ENCODE measurements at places on chromosomes 11 and 22.

- no peak for DNase-seq
These were observed 38.2 kb downstream of the FEZ1 start for GRCh38 chr11:125457814-125458343.

DNA sequence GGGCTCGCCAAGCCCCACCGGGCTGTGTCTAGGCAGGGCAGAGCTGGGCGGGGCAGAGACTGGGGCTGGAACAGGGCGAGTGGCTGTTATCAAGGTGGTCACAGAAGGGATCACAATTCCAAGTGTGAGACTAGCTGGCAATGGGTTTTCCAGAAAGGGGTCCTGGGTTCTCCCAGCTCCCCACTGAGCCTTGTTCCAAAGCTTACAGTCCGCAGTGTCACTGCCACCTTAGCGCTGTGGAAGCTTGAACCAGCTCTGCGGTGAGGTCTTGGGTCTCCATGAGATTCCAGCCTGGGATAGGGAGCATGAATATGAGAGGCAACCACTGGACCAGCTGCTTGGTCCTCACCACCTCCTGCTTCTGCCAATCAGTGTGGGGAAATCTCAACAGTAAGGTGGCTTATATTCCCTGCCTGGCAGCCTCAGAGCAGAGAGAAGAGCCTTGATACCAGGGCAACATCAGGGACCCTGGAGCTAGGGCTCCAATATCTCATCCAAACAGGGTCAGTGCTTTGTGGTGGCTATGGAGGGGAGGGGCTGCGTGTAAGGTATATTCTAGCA, 831 bp downstream of the CD44 start:
- DNase-seq: no peak

GRCh38 chr22:37566329-37566837, 6.1 kb downstream of the CDC42EP1 start:
- no peak for DNase-seq

DNA sequence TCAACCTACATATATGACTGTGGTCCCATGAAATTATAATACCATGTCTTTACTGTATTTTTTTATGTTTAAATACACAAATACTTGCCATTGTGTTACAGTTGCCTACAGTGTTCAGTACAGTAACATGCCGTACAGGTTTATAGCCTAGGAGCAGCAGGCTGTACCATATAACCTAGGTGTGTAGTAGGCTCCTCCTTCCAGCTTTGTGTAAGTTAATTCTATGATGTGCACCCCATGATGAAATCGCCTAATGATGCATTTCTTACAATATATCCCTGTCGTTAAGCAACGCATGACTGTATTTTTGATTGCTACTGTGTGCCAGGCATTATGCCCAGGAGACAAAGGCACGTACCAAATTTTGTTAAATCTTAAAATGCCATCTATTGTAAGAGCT, 163.7 kb downstream of the LDLRAD3 start:
- no peak for DNase-seq

DNA sequence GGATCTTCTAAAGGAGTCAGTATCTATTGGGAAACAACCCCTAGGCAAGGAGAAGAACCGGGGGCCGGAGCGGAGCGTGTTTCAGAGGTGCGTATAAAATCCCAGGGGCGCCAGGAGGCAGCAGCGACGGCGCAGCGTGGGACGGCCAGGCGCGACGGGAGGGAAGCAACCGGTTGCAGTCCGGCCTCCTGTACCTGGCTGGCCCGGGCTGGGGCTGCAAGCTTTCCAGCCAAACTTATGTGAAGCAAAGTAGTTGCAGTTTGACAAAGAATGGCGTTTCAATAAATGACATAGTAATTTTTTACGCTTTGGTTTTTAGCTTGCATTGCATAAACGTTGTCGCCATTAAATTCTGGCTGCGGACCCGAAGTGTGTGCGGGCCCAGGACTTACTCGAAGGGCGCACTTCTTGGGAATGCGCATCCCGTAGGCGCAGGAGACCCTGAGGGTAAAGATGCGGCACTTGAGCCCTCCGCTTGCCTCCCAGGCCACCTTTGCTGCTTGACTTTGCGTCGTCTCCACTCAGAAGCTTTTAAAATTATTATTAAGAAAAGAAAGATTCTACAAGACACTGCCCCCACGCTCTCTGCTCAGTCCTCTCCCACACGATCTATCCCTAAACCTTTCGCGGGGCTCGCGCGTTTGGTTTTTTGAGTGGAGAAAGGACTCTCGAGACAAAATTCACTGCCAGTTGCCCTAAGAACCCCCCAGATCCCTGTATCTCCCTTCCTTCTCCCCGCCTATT, 1.6 kb upstream of the WT1 start:
- no peak for DNase-seq

- no peak for DNase-seq
These were observed 155.6 kb downstream of the BRD1 start for GRCh38 chr22:49672014-49672516.

DNA sequence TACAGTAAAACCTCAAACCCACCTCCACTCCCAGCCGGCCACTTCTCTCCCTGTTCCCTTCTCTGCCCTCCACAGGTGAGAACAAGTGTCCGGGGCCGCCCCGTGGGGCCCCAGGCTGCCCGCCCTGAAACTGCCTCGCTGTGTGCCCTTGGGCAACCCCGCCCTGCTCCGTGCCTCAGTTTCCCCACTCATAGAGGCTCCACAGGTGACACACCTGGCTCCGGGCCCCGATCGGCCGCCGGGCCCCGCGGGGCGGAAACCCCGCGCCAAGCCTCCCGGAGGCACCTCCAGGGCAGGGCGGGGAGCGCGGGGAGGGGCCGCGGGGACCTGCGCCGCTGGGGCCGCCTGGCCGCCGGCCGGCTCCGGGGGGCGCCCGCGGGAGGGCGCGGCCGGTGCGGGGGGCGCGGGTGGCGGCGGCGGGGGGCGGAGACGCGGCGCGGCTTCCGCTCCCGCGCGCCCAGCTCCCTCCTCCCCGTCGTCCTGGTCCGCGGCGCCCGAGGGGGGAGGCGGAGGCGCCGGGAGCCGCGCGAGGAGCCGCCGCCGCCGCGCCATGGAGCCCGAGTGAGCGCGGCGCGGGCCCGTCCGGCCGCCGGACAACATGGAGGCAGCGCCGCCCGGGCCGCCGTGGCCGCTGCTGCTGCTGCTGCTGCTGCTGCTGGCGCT, at the start of gene LRP5:
Gene LRP5 (plus strand): TSS at position 475 of the 663 bp plus-strand sequence. CDS start 124 bp downstream, at position 599.
- DNase-seq: no peak

GRCh38 chr11:109071712-109072524, 350.1 kb upstream of the C11orf87 start:
- DNase-seq: no peak

- no peak for DNase-seq
These were observed 124.2 kb downstream of the SWAP70 start for GRCh38 chr11:9787981-9788521.

DNA sequence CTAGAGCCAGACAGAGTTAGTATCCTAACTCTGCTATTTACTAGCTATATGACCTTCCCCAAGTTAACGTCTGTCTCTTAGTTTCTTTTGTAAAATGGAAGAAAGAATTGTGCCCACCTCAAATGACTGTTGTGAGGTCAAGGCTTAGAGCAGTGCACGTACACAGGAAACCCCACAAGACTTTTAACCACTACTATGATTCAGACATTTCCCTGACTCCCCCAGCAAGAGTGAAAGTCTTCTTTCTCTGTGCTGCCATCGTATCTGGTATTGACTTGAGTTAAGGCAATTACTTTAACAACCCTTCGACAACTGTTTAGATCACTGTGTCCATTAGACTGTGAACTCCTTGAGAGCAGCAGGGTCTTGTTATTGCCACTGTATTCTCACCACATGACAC, 2.6 kb upstream of the OR52W1 start:
- no peak for DNase-seq

DNA sequence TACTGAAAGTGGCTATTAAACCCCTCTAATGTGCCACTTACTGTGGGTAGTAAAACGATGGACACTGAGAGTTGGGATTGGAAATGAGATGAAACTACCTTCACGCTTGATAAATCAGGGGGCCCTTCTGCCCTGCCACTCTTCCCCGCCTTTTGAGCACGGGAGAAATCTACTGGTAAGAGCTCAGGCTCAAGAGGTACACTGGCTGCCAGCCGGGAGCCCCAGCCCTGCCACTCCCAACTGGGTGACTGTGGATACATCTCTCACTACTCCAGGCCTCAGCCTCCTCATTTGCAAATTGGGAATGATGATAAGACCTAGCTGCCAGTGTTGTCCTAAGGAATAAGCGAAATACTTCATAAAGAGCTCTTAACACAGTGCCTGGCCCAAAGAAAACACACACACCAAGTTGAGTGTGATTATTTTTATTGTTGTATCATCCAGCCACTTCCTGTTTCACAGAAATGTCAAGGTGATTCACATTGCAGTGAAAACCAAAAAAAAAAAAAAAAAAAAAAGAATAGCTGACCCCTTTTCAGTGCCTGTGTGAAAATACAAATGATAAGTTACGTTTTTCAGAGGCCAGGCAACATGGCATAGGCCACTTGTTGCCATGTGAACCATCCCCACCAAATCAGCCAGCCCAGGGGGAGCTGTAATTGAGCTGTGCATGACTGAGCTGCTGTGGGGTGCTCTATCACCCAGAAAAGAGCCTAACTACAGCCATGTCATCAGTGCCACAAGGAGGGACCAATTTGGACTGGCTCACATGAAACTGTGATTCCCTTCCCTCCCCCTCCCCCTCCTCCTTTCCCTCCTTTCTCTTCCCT, 4.4 kb upstream of the ZNRD2 start:
- DNase-seq: no peak

DNA sequence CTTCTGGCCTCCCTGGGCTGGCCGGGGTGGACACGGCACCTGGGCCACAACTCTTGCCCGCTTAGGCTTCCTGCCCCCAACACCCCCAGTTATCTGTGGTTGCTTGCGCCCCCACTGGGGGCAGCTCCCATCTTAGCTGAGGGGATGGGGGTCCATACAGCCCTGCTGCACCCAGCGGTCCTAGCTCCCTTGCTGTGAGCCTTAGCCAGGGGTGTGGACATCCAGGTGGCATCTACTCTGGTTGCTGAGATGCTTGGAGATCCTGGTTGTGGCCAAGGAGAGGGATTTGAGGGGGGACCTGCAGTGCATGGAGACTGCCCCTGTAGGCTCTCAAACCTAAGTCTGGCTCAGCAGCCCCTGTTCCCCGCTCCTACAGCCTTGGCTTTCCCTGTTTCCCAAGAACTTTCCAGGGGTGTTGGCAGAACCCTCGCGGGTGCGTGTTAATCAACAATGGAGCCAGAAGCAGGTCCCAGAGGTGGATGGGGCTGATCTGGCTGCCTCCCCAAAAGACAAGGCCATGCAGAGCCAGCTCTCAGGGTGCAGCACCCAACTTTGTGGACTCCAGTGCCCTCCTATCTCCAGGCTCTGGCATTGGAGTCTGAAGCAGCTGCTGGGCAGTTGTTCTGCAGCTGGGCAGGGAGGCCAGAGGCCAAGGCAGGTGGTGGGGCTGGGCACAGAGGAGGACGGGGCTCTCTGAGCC, 3.3 kb downstream of the KCNQ1 start:
- no peak for DNase-seq

DNA sequence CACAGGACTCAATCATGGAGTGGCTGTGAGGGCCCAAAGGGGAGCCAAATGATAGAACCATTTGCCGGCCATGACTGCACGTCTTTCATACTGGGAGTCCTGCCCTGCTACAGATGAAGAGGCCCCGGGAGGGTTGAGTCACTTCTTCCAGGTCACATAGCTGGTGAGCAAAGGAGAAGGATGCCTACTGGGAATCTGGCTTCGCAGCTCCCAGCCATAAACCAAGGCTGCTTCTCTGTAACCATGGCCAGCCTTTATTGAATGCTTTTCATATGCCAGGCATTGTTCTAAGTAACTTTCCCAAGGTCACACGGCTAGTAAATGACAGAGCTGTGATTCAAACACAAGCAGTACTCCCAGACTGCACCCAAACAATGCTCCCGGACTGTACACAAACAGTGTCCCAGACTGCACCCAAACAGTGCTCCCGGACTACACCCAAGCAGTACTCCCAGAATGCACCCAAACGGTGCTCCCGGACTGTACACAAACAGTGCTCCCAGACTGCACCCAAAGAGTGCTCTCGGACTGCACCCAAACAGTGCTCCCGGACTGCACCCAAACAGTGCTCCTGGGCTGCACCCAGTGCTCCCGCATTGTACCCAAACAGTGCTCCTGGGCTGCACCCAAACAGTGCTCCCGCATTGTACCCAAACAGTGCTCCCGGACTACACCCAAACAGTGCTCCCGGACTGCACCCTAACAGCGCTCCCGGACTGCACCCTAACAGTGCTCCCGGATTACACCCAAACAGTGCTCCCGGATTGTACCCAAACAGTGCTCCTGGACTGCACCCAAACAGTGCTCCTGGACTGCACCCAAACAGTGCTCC, 89.8 kb downstream of the FBXO7 start:
- no peak for DNase-seq

DNA sequence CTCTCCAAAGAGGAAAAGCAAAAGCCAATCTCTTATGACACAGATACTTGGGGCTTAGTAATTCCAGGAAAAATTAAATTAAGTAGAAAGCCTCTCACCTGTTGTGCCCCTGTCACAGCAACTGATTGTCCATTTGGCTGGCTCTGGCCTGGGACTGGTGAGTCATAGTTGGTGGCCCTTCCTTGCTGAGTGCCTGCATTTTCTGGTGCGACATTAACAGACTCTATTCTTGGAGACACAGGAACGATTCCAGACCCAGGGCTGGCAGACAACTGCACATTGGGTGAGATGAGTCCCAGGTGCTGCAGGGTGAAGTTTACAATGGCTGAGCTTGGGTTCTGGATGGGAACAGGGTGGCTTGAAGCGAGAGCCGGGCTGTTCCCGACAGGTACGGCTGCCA, 15.6 kb downstream of the E2F8 start:
- no peak for DNase-seq

- DNase-seq: no peak
These were observed 16.6 kb upstream of the BDNF start for GRCh38 chr11:27716835-27717234.

GRCh38 chr11:94400839-94401772, at the start of gene GPR83:
TSS of gene GPR83 (minus strand) at chr11:94401419. CDS start at chr11:94401247, 172 bp downstream.
- no peak for DNase-seq

- DNase-seq: no peak
These were observed 94.8 kb upstream of the APOA1 start for GRCh38 chr11:116932181-116932580.

- DNase-seq: no peak
These were observed 12.9 kb upstream of the ARFGAP3 start for GRCh38 chr22:42869888-42870480.

DNA sequence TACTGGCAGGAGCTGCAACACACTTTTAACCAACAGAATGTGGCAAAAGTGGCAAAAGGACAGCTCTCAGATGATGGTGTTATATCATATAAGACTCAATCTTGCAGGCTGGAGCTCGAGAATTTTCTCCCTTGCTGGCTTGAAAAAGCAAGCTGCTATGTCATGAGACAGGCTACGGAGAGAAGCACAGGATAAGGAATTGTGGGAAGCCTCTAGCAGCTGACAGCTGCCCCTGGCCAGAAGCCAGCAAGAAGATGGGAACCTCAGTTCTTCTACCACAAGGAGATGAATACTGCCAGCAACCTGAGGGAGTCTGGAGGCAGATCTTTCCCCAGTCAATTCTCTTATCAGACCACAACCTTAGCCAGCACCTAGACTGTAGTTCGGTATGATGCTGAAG, 24.6 kb downstream of the FXYD6 start:
- DNase-seq: no peak

GRCh38 chr11:102891736-102892135, 17.0 kb upstream of the MMP12 start:
- DNase-seq: no peak

All from stimulated activated CD4-positive, alpha-beta T cell treated with anti-CD3 and anti-CD28 coated beads, Interleukin-1b, Interleukin-23, amount 100 ng/mL, for 1 hour (primary cell).